Activated CD4-positive, alpha-beta memory T cell treated with anti-CD3 and anti-CD28 coated beads for 36 hours (primary cell): ENCODE measurements at places on chromosomes 11 and 22.

DNA sequence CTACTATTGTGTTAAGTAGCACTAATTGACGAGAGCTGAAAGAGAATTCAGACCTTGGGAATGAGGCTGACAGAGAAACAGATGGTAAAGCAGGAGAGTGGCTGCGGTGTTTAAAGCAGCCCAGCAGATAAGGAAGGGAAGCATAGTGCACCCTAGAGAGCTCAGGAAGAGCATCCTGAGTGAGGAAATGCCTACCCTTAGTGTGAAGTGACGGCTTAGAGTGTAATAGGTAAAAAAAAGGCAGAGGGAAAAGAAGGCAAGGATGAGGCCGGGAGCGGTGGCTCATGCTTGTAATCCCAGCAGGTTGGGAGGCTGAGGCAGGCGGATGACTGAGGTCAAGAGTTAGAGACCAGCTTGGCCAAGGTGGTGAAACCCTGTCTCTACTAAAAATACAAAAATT is 22.4 kb upstream of the ETS1 start:
- DNase-seq: no peak

DNA sequence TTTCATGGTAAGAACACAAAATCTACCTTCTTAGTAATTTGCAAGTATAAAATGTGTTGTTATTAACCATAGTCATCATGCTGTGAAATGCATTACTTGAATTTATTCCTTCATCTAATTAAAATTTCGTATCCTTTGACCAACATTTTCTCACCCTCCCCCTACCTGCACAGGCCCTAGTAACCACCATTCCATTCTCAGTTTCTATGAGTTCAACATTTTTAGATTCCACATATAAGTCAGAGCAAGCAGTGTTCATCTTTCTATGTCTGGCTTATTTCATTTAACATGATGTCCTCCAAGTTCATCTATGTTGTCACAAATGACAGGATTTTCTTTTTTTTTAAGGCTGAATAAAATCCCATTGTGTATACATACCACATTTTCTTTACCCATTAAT is 43.5 kb upstream of the CCDC179 start:
- DNase-seq: no peak

GRCh38 chr22:49812838-49813237 is 14.8 kb downstream of the BRD1 start:
- no peak for DNase-seq

GRCh38 chr22:29786031-29786430 is 18.9 kb downstream of the UQCR10 start:
- no peak for DNase-seq

- peak; percentile 65 for DNase-seq
Measured at GRCh38 chr11:723120-723883, 17.3 kb downstream of the EPS8L2 start.

GRCh38 chr11:131924001-131924400 is 553.6 kb downstream of the NTM start:
- DNase-seq: no peak

DNA sequence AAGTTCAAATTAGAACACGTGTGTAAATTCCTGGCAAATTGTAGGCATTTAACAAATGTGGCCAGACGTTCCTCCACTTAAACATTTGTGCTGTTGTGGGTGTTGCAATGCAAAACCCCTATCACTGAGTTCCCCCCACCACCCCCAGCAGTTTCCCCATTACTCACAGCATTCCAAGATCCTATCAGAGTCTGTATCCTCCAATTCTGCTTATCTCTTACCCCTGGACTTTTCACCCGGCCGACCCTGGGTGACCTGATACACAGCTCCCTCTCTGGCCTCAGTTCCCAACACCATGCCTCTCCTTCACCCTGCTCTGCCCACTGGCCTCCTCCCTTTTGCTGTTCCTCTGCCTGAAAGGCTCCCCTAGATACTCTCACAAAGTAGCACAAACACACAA is 31.4 kb upstream of the AQP11 start:
- no peak for DNase-seq

- DNase-seq: no peak
Measured at GRCh38 chr22:39132871-39133524, 19.5 kb downstream of the CBX7 start.

- DNase-seq: no peak
Measured at GRCh38 chr11:125777309-125777708, 1.3 kb downstream of the PATE2 start.

DNA sequence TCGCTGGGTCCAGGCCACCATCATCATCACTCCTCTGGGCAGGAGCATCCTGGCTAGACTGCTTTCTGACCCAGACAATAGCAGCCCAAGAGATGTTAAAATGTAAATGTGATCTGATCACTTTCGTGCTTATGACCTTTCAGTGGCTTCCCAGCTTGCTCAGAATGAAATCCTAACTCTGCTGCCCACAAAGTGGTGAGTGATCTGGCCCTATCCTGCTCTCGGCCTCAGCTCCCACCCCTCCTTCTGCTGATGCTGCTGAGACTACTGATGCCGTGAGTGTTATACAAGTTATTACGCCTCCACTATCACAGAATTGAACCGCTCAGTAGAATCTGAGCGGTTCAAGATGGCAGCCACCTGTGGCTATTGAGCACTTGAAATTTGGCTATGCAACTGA is 26.2 kb downstream of the ELF5 start:
- peak; percentile 15 for DNase-seq

GRCh38 chr11:71940561-71941219 is 11.8 kb downstream of the RNF121 start:
- no peak for DNase-seq

- DNase-seq: no peak
Measured at GRCh38 chr11:20321177-20321576, 42.3 kb upstream of the HTATIP2 start.

DNA sequence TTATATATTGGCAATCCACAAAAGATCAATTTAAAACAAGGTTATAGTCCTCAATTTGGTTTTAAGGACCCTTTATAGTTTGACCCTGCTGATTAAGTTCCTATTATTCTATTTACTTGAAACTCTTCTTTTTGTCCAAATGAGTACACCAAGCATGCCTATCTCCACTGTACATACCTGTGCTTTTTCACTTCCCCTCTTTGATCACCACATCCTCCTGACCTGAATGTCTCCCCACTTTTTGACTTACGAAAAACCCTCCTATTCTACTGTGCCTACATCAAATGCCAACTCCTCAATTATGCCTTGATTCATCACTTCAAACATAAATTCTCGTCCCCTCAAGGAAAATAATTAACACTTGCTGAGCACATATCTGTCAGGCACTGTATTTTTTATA is 113.5 kb downstream of the SOX6 start:
- no peak for DNase-seq

DNA sequence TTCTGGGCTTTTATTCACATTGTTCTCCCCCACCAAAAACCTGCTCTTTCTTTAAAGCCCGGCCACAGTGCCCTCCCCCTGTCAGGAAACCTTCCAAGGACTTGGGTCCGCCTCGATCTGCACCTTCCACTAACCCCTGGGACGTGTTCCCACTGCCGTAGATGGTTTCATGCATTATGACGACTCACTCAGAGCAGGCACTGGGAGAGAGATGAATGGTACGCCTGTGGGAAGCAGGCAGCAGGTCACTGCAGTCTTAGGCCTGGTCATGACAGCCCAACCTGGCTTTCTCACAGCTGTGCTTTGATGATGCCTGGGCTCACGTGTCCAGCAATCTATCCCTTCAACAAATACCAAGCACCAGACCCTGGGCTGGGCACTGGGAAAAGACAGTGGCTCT is 115.7 kb downstream of the WNT7B start:
- DNase-seq: no peak

DNA sequence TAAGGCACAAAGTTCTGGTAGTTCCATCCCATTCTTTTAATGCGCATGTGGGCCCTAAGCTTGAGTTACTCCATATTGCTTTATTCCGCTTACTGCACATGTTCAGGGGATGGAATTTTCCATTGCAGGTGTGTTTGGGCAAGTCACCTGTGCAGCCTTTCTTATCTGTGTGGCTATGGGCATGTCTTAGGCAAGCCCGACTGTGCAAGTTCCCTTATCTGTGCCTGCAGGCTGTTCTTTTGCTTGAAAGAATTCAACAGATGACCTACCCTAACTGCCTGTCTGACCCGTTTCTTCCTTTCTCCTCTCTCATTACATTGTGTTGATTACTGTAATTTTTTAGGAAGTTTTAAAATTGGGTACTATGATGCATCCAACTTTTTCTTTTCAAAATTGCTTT is 363.6 kb downstream of the TTC28 start:
- DNase-seq: no peak

DNA sequence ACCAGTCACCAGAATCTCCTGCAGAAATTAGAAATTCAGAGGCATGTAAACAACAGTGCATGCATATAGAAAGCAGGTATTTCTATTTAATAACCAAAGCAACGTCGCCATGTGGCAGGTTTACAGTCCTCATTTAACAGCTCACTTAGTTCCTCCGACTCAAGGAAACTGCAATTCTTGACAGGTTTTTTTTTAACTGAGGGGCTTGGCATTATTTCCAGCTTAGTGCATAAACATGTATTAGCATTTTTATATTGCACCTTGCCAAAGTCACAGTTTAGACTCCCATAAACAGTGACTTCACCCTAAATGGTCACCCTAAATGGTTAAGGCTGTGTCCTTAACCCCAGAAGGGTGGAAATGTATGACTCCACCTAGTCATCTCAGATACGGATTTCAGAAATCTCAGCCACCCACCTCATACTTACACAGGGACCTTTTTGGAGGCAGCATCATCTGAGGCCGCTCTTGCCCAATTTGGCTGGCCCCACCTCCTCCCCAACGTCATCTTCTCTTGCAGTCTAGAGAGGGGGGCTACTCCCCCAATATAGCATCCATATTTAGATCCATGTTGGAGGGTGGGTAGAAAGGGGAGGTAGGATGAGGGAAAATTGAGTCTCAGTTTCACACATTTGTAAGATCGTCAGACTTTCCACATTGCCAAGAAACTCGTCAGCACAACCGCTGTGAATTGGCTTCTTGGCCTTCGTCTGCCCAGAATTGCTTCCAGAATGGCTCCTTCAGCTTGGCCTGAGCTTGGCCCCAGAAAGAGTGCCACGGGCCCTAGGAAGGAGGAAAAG is 31.8 kb upstream of the SLC35C1 start:
- DNase-seq: no peak

DNA sequence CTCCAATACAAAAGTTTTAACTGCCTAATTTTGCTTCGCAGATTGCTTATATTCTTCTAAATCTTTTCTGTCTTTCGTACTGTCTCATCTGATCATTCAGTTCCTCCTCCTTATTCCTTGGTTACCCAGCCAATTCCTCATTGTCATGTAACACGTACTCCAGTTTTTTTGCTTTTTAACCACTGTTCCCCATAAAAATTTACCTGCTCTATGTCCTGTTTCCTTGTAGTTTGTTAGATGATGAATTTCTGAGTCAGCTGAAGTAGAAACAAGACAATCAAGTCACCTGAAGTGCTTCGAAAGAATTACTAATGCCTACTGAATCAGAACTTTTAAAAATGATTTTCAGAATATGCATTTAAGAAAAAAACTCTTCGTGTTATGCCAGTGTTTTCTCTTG is 150.6 kb downstream of the CNTN5 start:
- no peak for DNase-seq

DNA sequence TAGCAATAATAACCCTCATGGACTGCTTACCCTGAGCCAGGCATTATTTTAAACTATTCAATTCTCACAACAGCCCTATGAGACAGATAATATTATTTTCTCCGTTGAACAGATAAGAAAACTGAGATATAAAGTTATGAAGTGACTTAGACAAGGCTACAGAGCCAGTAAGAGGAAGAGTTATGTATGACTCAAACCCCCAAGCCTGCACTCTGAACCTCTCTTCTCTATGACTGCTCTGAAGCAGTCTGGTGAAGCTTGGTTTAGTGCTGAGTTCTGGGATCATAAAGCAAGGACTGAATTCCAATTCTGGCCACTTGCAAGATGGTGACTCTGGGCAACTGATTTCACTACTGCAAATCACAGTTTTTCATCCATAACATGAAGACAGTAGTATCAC is 34.5 kb downstream of the TNKS1BP1 start:
- DNase-seq: no peak

DNA sequence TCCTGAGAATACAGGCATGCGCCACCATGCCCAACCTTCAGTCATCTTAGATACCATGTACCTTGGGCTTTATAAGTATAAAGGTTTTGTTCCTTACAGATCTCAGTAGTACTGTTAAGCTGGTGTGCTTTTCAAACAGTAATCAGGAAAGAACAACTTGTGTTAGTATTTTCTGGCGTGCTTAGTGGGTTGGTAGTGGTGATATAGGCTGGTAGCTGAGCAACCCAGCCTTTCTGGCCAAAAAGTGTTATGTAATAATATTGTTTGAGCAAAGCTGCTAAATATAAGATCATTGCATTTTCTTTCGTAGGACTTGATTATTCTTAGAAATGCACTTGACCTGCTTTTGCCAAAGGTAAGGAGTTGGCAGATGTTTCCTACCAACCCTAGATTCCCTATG is 6.5 kb downstream of the ADSL start:
- no peak for DNase-seq

GRCh38 chr22:20384865-20385264 is 9.1 kb upstream of the ZNF74 start:
- DNase-seq: no peak

DNA sequence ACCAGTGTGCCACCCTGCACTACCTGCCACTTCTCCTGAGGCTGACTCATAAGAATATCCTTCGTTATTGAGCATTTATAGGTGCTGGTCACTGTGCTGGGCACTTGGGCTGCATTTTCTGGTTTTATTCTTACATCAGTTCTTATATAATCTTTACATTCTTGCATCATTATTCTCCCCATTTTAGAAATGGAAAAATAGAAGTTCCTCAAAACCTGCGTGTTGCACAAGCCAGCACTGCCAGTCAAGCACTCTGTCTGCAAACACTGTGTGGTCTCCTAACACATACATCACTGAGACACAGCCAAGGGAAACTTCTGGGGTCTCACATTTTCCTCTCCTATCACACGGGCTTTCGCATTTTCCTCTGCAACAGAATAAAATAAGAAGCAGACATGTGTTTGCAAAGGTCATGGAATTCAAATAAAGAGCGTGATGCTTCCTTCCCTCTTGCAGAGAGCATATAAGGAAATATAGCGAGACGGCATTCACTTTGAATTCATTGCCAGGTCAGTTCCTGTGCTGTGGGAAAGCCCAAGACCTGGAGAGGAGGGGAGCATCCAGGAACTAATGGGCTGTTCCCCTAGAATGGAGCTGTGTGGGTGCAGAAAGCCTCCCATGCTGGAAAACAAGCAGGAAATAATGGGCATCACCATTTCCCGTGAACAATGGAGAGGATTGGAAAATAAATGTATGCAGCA is 73.9 kb upstream of the SEZ6L start:
- DNase-seq: no peak

DNA sequence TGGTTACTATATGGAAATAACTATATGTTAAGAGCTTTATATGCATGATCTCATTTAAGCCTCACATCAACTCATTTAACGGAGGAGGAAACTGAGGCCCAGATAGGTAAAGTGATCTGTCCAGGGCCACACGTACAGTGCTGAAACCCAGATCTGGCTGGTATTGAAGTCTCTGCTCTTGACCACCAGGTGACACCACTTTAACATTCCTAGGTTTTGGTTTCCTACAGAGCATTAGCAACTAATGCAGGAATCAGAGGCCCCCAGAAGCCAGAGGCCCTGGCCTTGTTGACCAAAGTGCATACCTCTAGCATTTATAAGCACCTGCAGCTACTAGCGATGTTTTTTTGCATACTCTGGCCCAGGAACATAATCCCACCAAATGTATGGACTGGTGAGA is 12.9 kb upstream of the LIMK2 start:
- DNase-seq: no peak
